MV-4-11 (cell line): ENCODE measurements at places on chromosomes 1 and 21.

DNA sequence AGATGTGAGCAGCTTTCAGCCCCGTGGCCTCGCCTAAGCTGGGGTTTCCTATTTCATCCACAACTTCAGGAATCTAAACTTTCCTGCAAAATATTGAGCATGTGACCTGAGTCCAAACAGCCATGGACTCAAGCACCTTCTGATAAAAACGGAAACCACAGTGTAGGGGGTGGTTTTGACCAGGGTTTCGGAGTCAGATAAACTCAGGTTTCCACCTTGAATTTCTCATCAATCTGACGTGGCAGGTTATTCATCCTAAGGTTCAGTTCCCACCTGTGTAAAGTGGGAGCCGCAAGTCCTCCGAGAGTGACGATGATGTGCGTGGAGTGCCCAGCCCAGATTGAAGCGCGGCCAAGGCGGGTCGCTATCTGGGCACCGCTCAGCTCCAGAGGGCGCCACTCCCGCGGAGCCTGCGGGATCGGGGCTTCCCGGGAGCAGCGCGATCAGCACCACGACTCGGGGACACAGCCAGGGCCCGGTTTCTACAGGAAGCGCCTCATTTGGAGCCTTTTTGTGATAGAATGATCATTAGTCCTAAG, 871 bp upstream of the ETS2 start:
- DNase-seq: peak; percentile 56

- peak; percentile 17 for DNase-seq
These were observed at the start of gene ADORA1 for GRCh38 chr1:203127666-203128430. ADORA1 (plus strand) TSS chr1:203127726; CDS start chr1:203128842, 1,116 bp downstream.

GRCh38 chr1:100760511-100760910, 41.0 kb downstream of the VCAM1 start:
- no peak for DNase-seq

- no peak for DNase-seq
These were observed 3.4 kb downstream of the S100A10 start for GRCh38 chr1:151990058-151990855.

- no peak for DNase-seq
These were observed 804.6 kb upstream of the ADGRL4 start for GRCh38 chr1:79811173-79811572.

DNA sequence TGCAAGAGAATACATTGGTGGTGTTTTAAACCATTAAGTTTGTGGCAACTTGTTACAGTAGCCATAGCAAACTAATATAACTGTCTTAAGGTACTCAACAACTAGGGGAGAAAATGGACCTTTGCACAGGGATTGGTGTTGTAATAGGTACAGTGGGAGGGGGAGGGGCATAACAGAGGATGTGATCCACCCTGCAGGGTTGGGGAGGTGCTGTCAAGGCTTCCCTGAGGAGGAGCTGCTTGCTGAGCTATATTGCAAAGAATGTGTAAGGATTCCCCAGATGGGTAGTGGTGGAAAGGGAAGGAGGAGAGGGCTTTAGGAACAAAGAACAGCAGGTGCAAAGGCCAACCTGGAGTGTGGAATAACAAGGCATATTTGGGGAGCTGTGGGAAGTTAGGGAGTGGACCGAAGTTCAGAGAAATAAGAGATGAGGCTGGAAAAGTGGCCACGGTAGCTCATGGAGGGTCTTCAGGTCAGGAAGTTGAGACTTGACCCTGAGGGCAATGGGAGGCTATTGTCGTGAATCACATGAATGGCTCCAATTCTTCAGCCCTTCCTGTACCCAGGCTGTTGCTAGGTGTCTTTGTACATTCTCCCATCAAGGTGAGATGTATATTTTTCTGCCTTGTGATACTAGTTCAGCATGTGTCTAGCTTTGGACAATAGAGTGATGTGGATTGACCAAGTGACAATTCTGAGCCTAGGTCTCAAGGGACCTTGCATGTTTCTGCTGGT, 168.6 kb upstream of the CSF3R start:
- DNase-seq: no peak

- peak; percentile 23 for DNase-seq
These were observed 58.3 kb downstream of the ERG start for GRCh38 chr21:38439957-38440356.

DNA sequence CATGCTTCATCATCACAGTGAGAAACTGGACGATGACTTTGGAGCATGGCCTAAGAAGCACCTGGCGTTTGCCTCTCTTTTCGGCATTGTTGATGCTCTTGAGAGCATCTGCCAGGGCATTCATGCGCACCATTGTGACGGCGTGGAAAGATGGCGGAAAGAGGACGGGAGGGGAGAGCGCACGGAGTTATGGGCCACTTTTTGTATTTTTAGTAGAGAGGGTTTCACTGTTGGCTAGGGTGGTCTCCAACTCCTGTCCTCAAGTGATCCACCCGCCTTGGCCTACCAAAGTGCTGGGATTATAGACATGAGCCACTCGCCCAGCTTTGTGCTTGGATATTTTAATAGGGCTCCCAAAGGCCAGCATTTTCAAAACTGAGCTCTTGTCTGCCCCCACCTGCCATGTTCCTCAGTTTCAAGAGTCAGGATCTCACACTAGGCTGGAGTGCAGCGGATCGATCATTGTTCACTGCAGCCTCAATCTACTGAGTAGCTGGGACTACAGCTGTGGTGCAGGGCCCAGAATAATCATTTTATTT, 5.3 kb downstream of the RPS8 start:
- DNase-seq: peak; percentile 26

GRCh38 chr1:84347271-84347931, 45.9 kb downstream of the SAMD13 start:
- DNase-seq: no peak

GRCh38 chr21:39555911-39556590, 56.7 kb upstream of the B3GALT5 start:
- no peak for DNase-seq

GRCh38 chr1:10663678-10664035, 132.8 kb downstream of the CASZ1 start:
- DNase-seq: no peak

DNA sequence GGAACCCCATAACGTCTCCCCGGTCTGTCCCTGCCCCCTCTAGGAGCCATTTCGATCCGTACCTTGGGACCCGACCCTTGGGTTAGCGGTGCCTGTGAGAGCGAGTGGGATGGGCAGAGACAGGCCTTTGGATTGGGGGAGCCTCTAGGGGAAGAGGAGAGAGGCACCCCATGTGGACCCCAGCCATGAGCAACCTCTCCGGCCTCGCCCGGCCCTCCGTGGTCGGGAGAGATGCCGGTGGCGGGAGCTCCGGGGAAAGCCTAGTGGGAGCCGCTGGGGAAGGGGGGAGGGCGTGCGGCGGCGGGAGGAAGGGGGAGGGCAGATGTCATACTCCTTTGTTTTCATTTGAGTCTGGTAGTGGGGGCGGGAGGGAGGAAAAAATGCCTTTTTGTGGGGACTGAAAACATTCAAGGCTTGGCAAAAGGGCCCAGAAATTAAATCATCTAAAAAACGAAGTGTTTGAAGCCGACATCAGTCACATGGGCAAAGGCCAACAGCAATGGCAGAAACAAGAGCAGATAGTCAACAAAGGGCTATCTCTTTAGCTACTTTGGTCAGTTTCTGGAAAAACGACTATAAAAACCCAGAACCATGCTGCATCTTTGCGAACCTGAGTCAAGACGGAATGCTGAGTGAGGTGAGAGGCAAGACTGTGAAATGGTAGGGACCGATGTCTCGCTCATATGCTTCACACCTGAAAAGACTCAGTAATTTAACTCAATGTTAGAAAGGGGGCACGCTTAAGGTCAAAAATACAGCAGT, 758 bp downstream of the PTBP2 start:
- peak; percentile 36 for DNase-seq

- peak; percentile 55 for DNase-seq
These were observed 111.2 kb downstream of the FASLG start for GRCh38 chr1:172770071-172770470.

GRCh38 chr21:38447611-38448010, 50.7 kb downstream of the ERG start:
- no peak for DNase-seq

DNA sequence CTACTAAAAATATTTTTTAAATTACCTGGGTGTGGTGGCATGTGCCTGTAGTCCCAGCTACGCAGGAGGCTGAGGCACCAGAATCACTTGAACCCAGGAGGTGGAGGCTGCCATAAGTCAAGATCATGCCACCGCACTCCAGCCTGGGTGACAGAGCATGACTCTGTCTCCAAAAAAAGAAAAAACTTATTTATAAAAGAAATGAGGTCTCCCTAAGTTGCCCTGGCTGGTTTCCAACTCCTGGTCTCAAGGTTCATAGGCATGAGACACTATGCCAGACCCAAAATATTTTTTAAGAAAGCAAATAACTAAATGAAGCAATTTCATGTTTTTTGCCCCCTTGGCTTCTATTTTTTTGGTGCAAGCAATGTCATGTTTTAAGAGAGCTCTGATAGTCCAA, 32.9 kb downstream of the EIF4G3 start:
- no peak for DNase-seq

GRCh38 chr1:20370698-20371097, 80.0 kb downstream of the VWA5B1 start:
- no peak for DNase-seq

GRCh38 chr1:235857756-235858155, 8.9 kb downstream of the LYST start:
- DNase-seq: no peak

GRCh38 chr1:188904201-188904600, 1573.5 kb downstream of the BRINP3 start:
- no peak for DNase-seq

DNA sequence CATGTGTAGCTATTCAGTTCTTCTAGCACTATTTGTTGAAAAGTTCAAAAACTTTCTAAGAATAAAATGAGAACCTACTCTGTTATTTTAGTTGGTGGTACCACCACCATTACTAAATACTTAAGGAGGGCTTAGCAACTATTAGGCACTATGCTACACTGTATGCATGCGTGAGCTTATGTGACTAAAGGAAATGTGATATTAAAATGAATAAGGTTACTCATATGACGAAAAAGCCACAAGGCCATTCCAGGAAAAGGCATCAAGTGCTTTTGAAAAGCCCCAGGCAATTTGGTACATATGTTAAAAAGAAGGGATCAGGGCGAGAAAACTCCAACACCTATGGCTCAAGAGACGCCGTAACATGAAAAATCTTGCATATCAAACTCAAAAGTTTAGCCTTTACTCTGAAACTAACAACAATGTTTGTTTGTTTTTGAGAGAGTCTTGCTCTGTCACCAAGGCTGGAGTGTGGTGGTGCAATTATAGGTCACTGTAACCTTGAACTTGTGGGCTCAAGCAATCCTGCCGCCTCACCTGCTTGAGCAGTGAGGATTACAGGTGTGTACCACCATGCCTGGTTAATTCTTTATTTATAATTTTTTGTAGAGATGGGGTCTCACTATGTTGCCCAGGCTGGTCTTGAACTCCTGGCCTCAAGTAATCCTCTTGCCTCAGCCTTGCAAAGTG, 42.5 kb downstream of the EPRS1 start:
- no peak for DNase-seq

- no peak for DNase-seq
These were observed 23.8 kb downstream of the MAST2 start for GRCh38 chr1:45827256-45827655.

GRCh38 chr1:50462964-50463363, 39.7 kb upstream of the DMRTA2 start:
- no peak for DNase-seq

GRCh38 chr1:178544531-178544930, 31.6 kb downstream of the TEX35 start:
- no peak for DNase-seq

- DNase-seq: no peak
These were observed 1866.8 kb downstream of the MRPL39 start for GRCh38 chr21:23740463-23740862.

DNA sequence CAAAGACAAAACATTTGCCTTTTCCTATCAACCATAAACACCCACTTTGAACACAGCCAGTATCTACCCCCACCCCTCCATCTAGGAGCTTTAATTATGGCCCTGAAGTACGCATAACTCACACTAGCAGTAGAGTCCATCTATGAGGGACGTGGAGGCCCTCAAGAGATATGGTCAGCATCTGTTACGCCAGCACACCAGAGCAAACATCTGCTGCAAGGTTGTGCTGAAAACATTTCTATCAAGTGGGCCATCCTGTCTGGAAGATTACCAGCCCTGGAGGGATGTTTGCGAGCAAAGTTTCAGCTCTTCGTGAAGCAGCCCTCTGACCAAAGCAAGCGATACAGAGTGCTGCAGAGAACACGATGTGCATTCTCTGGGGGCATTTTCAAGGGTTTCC, 74.6 kb downstream of the SLC45A1 start:
- DNase-seq: no peak

DNA sequence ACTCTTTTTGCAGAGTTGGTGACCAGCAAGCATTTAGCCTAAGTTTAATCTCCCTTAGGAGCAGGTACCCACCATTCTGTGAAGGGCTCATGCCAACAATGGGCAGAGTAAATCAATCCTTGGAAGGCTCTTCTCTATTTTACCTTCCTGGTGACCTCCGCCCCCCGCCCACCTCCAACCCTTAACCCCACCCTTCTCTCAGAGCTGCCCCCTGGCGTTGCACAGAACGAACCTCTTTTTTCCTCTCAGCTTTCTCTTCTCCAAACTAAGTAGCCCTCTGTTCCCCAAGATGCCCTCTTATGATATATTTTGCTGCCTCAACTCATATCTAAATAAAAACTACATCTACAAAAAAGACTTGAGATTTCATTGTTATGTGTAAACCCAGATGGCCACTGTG, 186.8 kb downstream of the SEC16B start:
- DNase-seq: no peak

- DNase-seq: no peak
These were observed 125.6 kb upstream of the LMO4 start for GRCh38 chr1:87202922-87203655.

- no peak for DNase-seq
These were observed 4.3 kb downstream of the GBP2 start for GRCh38 chr1:89121641-89122040.
